ENCODE measurements at places on chromosomes 1 and 21.

DNA sequence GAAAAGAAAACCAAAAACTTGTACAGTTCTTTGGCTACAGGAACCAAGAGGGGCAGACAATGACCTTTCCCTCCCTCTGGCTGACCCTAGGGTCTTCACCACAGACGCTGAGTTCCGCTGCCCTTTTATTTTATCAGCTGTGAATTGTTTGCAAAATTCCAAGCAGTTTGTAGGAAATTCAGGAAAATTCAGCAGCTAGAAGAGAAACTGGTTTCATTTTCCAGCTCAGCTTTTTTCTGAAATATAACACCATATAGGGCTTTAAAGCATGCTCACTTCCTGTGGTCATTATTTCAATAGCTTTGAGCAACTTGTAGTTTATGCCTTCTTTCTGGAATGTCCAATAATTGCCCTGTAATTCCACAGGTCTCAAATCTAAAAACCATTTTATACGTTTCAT is 5.5 kb upstream of the PIK3R3 start:
- DNase-seq = peak; percentile 63

- DNase-seq = no peak
Observed at GRCh38 chr1:211684331-211684730, 8.9 kb upstream of the NEK2 start.

DNA sequence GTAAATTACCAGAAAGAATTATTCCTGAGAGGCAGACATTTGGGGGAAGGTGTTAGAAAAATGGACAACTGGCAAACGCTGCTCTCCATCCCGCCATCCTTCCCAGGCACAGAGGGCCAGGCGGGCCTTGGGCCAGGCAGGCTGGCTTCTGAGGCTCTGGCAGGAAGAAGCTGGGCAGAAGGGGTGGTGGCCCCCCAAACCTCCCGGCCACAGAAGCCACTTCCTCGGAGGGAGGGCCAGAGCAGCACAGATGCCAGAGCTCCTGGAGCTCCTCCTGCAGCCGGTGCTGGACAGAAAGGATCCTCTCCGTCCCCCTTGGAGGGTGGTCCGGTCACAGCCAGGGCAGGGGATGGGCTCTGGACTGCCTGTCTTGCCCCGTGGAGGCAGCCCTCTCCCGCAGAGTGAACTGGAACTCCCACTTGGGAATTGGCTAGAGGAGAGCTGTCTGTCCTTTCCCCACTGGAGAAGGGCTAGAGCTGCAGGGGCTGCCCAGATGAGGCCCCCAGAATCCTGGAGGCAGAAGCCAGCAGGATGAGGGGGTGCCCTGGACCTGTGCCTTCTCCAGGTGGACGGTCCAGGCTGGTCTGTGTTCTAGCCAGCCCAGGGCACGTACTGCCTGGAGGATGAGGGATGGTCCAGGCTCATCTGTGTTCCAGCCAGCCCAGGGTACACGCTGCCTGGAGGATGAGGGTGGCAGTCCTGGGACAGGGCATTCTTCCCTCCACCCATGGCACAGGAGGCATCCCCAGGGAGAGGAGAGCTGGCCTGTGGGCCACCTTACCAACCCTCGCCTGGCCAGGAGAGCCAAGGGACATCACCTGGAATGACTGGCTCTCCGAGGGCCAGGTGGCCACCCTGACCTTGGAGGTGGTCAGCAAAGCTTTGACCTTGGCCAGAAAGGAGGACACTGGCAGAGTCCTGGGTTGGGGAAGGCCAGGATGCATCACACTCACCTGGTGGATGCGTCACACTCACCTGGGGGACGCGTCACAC is 47.4 kb upstream of the ACTRT2 start:
- no peak for DNase-seq

DNA sequence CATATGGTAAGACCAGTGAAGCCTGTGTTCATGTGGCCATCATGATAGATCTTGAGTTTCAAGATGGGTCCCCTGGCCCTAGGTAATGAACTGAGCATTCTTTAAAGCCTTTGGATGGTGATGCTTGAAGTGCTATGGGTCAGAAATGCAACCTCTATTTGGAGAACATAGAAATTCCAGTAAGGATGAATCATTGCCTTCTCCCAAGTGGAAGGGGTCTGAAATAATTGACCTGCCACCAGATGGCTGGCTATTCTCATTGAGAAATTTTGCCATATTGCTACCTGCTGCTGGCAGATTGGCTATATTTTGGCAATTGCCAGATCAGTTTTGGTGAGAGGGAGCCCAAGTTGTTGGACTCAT is 739 bp upstream of the IFI6 start:
- peak; percentile 41 for DNase-seq

DNA sequence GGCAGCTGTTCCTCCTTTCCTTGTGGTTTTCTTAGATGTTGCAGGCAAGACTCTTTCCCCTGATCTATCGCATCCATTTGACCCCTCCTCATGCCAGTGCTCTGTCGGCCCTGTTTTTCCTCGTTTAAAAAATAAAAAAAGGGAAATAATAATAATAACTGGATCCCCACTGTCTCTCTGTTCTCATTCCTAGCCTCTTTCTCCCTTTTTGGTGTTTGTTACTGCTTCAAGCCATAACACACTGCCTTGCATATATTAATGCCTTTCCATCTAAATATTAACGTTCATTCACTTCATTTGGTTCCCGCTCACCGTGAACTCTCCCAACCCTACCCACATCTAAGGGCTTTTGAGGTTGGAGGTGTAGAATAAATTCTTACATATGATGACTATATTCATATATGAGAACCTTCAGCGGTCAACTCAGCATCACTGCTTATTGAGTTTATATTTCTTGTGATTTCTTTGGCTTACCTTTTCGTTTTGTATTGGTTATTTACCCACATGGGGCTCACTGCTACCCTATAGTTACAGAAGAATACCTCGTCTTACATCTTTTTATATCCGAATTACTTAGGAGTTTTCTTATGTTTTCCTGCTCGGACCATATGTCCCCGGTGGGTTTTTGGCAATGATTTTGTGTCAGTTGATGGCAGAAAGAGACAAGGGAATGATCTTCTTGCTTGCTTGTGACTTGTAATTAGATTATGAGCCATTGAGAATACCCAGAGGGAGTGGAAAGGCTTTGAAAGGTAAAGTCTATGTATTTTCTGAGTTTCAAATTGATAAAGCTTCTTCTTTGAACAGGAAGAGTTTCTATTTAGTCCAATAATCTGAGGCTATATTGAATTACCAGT is 805 bp downstream of the ATG4C start:
- DNase-seq = peak; percentile 25

GRCh38 chr1:234437423-234438171 is 41.4 kb downstream of the TARBP1 start:
- DNase-seq = peak; percentile 16

- peak; percentile 81 for DNase-seq
Observed at GRCh38 chr21:36260030-36260787, 59.8 kb upstream of the MORC3 start.

GRCh38 chr1:2354511-2355372 is 36.6 kb downstream of the MORN1 start:
- DNase-seq = no peak

- peak; percentile 30 for DNase-seq
Observed at GRCh38 chr21:42669041-42669440, 15.6 kb downstream of the PDE9A start.

- DNase-seq = peak; percentile 33
Observed at GRCh38 chr1:203796236-203796605, 798 bp downstream of the ZBED6 start.

DNA sequence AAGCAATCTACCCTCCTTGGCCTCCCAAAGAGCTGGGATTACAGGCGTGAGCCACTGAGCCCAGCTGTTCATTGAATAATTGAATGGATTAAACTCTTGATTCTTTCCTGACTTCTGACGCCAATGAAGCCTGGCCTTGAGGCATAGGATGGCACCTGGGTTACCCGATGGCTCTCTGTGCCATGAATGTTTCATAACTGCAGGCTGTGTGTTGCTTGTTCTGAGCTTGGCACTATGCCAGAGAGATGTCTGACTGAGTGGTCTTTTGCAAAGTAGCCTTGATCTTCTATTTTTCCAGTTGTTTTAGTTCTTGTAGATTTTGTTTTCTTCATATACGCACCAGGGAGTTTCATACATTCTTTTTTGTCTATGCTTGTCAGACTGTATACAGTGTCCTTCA is 38.5 kb upstream of the AK4 start:
- no peak for DNase-seq

DNA sequence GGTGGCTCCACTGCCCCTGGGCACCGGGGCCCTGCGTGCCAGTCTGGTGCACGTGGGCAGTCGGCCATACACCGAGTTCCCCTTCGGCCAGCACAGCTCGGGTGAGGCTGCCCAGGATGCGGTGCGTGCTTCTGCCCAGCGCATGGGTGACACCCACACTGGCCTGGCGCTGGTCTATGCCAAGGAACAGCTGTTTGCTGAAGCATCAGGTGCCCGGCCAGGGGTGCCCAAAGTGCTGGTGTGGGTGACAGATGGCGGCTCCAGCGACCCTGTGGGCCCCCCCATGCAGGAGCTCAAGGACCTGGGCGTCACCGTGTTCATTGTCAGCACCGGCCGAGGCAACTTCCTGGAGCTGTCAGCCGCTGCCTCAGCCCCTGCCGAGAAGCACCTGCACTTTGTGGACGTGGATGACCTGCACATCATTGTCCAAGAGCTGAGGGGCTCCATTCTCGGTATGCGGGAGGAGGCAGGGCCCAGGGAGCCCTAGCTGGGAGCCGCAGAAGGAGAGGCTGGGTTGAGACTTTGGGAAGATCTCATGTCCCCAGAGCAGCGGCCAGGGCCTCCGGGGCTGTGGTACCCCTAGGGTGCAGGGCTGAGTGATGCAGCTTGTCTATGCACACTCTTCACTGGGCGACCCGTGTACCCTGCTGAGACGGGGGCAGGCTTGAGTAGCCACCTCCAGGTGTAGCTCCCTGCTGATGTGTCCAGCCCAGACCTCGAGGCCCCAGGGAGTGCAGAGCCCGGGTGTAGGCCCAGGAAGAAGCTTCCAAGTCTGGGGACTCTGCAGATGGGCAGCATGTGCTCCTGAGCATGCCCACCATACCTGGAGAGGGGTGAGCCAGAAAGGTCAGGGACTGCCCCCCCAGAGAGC is 1.8 kb downstream of the VWA1 start:
- DNase-seq = no peak

GRCh38 chr1:178684111-178684510 is 40.9 kb upstream of the RALGPS2 start:
- DNase-seq = no peak

DNA sequence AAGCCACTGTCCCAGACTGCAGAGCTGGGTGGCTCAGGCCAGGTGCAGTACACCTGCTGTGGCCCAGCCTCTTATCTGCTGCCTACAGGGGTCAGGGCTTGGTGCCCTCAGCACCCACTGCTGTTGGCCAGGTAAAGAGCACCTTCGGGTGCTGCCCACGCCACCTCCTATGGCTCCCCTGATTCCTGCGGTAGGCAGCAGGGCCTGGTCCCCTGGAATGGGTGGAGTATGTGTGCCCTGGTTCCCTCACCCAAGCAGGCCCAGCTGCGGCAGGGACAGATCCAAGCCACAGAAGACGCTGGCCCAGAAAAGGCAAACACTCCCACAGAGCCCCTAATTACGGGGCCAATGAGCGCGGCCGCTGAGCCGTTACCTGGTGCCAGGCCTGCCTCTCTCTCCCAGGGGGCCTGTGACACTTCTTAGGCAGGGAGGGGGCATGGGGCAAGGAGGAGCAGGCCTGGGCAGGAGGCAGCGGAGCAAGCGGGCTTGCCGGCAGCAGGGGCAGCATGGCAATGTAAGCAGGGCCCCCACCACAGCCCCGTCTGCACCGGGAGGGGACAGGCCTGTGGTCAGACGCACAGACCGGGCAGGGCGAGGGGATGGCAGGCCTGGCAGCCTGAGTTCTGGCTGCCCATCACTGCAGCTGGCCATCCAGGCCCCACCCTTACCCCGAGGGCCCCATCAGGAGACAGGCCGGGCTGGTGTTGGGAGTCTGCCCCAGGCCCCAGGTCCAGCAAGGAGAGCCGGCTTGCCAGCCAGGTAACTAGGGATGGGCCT is 19.0 kb downstream of the ESPN start:
- no peak for DNase-seq

- DNase-seq = no peak
Observed at GRCh38 chr1:14652840-14653239, 54.4 kb downstream of the KAZN start.

DNA sequence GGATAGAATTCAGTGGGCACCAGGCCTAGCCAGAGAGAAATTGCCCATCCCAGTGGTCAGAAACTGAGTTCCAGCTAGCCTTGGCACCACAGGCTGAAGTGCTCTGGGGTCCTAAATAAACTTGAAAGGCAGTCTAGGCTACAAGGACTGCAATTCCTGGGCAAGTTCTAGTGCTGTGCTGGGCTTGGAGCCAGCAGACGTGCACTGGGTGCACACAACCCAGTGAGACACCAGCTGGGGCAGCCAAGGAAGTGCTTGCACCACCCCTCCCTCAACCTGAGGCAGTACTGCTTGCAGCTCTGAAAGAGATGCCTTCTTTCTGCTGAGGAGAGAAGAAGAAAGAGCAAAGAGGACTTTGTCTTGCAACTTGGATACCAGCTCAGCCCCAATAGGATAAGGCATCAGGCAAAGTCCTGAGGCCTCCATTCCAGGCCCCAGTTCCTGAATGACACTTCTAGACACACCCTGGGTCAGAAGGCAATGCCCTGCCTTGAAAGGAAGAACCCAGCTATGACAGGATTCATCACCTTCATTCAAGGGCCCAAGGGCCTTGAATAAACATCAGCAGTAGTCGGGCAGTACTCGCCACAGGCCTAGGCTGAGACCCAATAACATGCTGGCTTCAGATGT is 55.1 kb downstream of the OVGP1 start:
- DNase-seq = no peak

DNA sequence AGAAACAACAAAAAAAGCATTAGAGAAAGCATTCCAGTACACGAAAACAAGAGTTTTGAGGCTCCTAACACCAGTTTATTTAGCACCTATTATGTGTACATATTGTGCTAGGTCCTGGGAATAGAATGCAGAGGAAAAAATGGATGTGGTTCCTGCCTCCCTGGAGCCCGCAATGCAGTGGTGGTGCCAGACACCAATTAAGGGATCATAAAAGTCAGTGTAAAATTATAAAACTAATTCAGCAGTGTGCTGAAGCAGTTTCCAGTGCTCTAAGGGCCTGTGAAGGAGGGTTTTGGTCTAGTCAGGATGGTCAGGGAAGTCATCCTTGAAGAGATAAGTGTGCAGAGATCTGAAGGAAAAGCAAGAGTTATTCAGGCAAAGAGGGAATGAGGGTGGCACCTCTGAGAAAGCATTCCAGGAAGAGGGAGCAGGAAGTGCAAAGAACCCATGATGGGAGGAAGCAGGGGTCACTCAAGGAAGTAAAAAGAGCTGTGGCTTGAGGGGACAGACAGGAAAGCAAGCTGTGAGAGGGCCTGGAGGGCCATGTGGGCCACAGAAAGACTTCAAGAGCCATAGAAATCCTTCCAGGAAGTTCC is 65.2 kb upstream of the IFNLR1 start:
- DNase-seq = no peak
